AG08395 (cell line): ENCODE measurements at places on chromosomes 2 and 18.

- DNase-seq, result no peak
These were observed 6.9 kb downstream of the MBD5 start for GRCh38 chr2:148027822-148028221.

- no peak for DNase-seq
These were observed 75.6 kb upstream of the ID2 start for GRCh38 chr2:8606226-8606625.

- DNase-seq, result peak; percentile 78
These were observed 43.5 kb downstream of the CYP27C1 start for GRCh38 chr2:127176371-127177311.

DNA sequence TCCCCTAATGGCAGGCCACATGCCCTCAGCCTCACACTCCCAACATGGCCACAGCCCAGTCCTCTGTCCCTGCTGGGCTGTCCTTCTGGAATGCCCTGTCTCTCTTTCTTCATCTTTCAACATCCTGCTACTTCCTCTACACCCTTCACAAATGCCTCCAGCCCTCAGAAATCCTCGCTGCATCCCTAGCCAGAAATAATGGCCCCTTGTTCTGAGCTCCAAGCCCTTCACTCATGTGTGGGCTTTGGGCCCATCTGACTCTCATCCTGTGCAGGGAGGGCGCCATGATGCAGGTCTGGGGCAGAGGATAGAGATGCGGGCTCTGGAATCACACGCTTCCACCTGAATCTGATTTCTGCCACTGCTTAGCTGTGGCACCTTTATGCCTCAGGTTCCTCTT is 181.9 kb downstream of the TNS1 start:
- no peak for DNase-seq

GRCh38 chr2:24903161-24904103 is 16.6 kb downstream of the ADCY3 start:
- no peak for DNase-seq

GRCh38 chr2:227201771-227202170 is 37.3 kb downstream of the COL4A3 start:
- no peak for DNase-seq

DNA sequence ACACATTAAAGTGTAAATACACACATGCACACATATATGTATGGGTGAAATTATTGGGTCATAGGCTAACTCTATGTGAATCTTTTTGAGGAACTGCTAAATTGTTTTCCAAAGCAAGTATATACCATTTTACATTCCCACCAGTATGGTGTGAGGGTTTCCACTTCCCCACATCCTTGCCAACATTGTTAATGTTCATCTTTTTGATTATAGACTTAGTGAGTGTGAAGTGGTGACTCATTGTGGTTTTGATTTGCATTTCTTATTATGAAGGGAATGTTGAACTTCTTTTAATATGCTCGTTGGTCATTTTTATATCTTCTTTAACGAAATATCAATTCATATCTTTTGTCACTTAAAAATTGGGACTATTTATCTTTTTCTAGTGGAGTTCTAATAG is 181.8 kb upstream of the GCFC2 start:
- DNase-seq, result no peak

DNA sequence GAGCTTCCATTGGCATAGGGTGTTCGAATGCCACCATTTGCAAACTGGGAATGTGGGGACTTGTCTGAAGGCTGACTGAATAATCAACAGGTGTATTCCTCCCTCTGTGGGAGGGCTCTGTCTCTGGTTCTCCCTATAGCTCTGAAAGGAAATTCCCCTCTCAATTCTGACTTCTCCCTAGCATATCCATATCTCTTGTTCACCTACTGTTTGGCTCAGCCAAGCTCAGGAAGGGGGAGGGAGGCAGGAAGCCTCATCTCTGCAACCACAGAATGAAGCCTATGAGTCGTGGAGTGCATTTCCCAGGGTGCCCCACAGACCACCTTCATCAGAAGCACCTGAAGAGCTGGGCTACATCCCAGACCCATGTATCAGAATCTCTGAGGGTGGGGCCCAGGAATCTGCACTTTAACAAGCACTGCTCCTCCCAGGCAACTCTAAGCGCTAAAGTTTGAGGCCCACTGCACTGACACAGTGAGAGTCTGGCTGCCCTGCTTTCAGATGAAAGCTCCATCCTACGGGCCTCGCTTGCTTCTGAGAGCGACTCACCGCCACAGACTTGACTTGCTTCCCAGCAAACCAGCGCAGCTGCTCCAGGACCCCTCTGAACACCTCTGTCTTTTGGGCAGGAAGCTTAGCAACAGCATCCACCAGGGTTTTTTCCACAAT is 32.0 kb downstream of the XDH start:
- no peak for DNase-seq

GRCh38 chr2:215052404-215052803 is 86.0 kb downstream of the ABCA12 start:
- no peak for DNase-seq

DNA sequence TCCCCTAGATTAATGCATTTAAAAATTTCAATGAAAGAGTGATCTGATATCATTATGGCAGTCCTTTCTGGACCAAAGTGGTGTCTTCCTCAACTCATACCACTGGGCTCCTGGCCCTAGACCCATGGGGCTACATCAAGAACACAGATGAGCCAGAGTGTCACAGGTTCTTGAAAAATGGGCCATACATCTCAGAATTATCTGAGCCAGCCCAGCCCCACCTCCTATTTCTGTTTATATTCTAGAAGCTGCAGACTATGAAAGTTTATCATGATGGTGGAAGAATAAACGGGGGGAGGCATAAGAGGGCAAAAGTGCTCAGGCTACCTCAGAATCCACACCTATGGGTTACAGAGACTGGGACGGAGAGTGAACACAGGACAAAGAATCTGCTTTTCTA is 120.6 kb upstream of the TACR1 start:
- DNase-seq, result no peak

DNA sequence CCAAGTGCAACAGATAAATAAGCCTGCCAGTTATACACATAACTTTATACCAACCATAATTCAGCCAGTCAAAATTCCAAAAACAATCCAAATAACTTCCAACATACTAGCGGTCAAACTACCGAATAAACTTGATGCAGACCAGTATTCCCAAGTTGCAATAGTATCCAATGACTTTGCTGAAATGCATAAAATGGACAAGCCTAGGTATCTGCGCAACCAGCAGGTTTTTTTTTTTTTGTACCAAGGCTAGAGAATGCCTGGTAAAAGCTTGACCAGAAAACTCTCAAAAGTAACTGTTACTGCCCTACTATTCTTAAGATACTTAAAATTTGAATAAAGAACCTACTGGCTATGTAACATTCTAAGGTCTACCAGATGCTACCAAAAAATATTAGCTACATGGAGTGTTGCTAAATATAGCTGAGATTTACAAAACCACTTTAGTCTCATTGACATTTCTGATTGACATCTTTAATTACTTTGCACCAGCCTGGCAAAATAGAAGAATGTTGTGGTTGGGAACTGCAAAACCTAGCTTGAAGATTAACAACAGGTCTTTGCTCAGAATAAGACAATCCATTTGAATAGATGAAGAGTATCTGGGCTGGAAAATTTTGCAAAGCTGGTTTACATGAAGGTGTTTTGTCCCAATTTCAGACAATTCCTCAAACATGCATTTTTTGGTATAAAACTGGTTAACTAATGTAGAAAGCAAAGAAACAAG is 7.3 kb downstream of the SRSF7 start:
- no peak for DNase-seq

DNA sequence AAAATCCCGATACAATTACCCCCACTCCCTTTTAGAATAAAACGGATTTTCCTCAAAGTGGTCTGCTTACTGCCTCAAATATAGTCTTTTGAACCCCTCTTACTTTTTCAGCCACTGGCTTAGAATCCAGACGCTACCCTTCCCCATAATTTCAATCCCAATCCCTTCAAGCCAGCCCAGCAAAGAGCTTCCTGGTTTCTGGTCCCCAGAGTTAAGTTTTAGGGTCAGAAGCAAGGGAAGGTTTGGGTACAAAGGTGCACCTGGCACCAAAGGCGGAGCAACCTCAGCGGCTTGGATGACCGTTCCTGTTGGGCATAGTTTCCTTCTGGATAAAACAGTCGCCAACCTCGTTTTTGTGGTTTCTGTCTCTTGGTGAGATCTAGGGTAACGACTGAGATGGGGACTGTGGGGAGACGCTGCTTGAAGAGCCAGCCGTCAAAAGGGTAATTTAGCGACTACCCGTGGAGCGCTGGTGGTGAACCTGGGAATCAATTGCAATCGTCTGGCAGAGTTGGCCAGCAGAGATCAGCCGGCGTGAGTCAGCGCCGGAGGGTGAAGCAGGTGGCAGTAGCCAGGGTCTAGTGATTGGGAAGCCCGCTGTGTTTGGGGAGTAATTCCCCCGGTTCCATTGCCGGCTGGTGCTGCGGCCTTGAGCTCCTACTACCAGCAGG is 1.6 kb downstream of the FEV start:
- DNase-seq, result no peak

- peak; percentile 31 for DNase-seq
These were observed 43.9 kb upstream of the NEMP2 start for GRCh38 chr2:190578158-190579057.

DNA sequence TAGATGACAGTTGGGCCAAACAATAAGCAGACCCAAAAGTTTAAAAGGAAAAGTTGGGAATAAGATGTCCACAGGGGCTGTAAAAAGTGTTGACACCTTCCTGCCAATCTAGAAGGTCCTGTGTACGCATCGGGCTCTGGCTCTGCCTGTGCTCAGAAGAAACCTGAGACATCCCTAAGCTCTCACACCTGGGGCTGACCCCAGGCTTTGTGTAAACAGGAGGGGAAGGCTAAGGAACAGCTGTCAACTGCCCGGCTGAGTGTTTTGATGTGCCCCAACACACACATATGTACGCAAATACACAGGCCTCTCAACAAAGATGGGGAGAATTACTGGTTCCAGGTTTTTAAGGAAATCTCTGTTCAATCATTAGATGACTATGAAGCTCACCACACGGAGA is 59.5 kb downstream of the TMEM131 start:
- DNase-seq, result no peak

GRCh38 chr18:77359561-77360314 is 110.1 kb downstream of the GALR1 start:
- DNase-seq, result no peak

DNA sequence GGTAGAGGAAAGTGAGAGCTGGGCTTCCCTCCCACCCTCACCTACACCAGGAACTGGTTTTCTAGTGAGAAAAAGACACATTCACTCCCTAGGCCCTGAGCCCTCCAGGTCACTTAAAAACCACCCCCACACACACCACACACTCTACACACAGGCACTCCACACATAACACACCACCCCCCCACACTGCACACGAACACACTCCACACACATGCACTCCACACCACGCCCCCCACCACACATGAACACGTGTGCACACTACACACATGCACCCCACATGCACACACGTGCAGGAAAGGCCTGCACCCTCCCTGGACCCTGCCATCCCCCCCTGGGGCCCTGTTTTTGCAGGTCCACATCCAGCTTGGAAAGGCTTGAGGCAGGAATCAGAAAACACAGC is 67.6 kb downstream of the RALBP1 start:
- no peak for DNase-seq

- no peak for DNase-seq
These were observed 186.1 kb downstream of the TWIST2 start for GRCh38 chr2:239033801-239034560.

GRCh38 chr2:99981840-99982239 is 160.6 kb downstream of the AFF3 start:
- no peak for DNase-seq

GRCh38 chr2:25251422-25252273 is 83.3 kb upstream of the POMC start:
- DNase-seq, result peak; percentile 41

- peak; percentile 68 for DNase-seq
These were observed 50.1 kb upstream of the IGFBP2 start for GRCh38 chr2:216583147-216583546.

- no peak for DNase-seq
These were observed 4.0 kb upstream of the INHBB start for GRCh38 chr2:120341977-120342376.

- DNase-seq, result no peak
These were observed 133.4 kb downstream of the ATAD2B start for GRCh38 chr2:23793476-23793875.

- DNase-seq, result peak; percentile 55
These were observed 303.1 kb upstream of the FBXO11 start for GRCh38 chr2:48209214-48209885.

GRCh38 chr2:107932979-107933378 is 53.3 kb upstream of the SLC5A7 start:
- no peak for DNase-seq

GRCh38 chr2:130261970-130262760 is 63.9 kb upstream of the TUBA3E start:
- no peak for DNase-seq

GRCh38 chr2:69034845-69035244 is 21.9 kb downstream of the ANTXR1 start:
- DNase-seq, result no peak

DNA sequence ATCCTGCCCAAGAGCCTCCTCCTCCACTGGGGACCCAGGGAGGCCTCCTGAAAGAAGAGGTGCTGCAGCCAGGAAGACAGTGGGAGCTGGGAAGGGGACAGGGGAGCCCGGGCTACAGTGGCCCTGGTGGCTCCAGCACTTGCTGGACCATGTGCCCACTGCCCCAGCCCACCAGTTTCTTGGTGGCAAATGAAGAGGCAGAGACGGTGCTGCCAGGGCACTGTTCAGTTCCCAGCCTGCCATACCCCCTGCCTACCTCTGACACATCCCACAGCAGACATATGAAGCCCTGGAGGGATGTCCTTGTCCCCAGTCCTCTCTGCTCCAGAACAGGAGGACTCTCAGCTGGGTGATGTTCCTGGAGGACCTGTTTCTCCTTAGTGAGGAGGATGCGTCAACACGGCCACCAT is 3.7 kb downstream of the RAMP1 start:
- DNase-seq, result no peak

- DNase-seq, result no peak
These were observed 833.0 kb downstream of the SLC4A3 start for GRCh38 chr2:220460257-220460985.

- no peak for DNase-seq
These were observed 42.0 kb upstream of the EDAR start for GRCh38 chr2:109030870-109031475.

DNA sequence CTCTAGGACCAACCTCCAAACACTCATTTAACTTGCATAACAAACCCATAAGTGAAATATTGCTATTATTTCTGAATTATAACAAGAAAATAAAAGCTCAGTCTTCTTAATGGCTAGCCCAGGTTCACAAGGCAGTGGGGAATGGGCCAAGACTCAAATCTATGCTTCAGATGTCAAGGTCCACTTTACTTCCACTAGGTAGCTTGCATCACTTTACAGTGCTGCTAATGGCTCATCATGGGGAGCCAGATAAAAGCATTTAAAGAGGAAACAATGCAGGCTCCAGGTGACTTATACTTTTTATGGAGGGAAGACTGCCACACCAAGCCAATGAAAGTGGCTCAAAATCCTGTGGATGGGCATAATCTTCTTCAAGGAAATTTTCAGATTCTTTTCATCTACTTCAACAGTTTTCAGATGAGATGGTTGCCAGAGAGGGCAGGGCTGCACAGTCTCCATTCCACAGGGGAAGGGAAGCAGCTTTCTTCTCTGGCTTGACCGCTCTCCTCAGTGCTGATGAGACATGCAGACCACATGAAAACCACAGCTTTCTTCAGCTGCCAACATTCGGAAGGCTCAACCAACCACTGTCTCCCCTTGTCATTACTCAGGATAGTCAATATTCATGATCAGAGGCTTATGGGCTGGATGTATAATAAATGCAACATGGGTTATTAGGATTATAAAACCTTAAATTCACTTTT is 361.9 kb upstream of the MEX3C start:
- DNase-seq, result no peak
